ENCODE measurements at places on chromosomes 11 and 22. TPM values are rescaled to one million over a fixed set of nuclear protein-coding genes. Genes with fewer than 3 reads are reported as not detected.

Gene OR8G5
- total RNA-seq, result not detected

Gene HBB
- total RNA-seq, result 77.3 TPM

DNA sequence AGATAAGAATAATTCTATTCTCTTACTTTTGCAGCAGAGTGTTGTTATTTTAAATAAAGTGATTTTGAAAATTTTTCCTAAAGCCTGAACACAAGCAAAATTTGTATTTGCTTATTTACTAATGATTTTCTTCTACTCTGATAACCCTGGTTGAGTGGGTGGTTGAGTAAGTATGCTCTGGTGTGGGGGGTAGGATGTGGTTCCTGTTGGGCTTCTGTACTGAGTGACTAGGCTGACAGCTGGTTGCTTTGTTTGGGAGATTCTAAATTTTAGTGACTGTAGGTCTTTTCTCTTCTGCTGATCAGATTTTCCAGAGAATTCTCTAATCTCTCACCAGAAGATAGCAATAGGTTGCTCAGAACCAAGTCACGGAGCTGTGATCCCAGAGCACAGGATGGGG is 61.6 kb downstream of the METTL15 start:
- no peak for DNase-seq

GRCh38 chr11:75474878-75475766 is 42.1 kb upstream of the KLHL35 start:
- peak; percentile 71 for DNase-seq

DNA sequence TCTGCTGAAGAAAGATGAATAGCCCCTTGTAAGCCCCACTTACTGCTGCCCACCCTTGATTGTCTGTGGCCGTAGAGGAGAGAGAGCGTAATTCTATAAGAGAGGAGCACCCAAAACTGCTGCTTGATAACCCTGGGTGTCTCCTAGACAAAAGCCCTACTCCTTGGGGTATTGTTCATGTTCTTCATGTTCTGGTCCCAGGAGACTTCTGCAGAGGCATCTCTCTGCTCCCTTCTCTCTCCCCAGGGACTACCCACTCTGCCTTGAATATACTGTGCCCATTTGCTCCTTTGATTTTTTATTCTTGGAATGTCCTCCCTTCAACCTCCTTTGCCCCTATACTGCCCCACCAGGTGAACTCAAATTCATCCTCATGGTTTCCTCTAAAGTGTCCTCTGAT is 417.8 kb upstream of the CADM1 start:
- no peak for DNase-seq

DNA sequence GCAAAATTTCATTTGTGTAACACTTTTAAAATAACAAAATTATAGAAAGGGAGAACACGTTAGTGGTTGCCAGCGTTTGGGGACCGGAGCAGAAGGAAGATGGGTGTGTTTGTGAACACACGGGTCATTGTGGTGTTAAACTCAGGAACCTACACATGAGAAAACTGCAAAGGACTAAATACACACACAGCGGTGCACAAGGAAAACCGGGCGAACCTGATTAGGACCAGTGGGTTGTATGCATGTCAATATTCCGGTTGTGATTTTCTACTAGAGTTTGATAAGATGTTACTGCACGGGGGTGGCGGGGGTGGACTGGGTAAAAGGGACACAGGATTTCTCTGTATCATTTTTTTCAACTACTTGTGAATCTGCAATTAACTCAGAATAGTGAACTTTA is 351.2 kb downstream of the OPCML start:
- DNase-seq, result no peak

GRCh38 chr22:24951942-24952836 is at the start of gene KIAA1671:
KIAA1671 (plus strand) TSS chr22:24952716; CDS start chr22:25028000, 75,284 bp downstream.
- DNase-seq, result peak; percentile 90

- no peak for DNase-seq
Measured at GRCh38 chr22:23613193-23613972, 18.7 kb downstream of the DRICH1 start.

GRCh38 chr11:134425816-134426536 is 13.9 kb upstream of the B3GAT1 start:
- DNase-seq, result no peak

GRCh38 chr22:40367342-40367741 is 3.1 kb upstream of the SGSM3 start:
- no peak for DNase-seq

DNA sequence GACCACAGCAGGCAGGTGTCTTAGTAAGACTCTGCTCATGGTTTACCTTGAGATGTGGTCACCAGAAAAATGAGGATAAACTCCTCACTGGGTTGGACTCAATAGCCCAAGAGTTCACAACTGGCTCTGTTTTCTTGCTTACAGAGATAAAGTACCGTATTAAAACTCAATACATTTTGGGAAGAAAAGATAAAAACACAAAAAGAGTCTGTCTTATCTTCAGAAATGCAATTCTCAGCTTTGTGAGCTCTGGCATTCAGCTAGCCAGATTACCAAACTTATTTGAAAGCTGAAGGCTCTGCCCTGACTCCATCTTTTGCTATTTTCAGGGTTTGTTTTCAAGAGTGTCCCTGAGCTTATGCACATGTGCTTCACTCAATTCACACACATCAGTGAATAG is 75.4 kb downstream of the PHF21A start:
- DNase-seq, result no peak

GRCh38 chr11:30342736-30343166 is 19.8 kb downstream of the ARL14EP start:
- DNase-seq, result no peak

GRCh38 chr22:50301581-50301991 is 5.9 kb downstream of the PLXNB2 start:
- no peak for DNase-seq

Gene TRIM49
- total RNA-seq, result not detected

Gene CARNS1
- total RNA-seq, result 6.6 TPM

GRCh38 chr11:77065878-77066228 is 918 bp upstream of the CAPN5 start:
- DNase-seq, result peak; percentile 74

Gene FOLR1
- total RNA-seq, result not detected

Gene WNT11
- total RNA-seq, result 3.4 TPM

DNA sequence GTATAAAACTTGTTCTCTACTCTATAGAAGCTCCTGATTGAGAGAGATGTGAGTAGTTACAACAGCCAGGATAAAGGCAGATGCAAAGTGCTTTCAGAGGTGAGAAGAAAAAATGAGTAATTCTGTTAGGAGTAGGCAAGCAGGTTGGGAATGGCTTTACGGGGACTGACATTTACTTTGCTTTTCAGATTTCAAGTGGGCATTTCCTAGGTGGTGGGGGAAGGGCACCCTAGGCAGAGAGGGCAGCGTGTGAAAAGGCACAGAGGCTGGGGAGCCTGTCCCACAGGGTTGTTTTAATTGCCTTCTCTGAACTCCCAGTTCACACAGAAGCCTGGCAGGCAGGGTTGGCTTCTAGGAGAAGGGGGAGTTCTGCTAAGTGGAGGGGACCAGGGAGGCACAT is 106.5 kb downstream of the NAV2 start:
- no peak for DNase-seq

GRCh38 chr11:69180226-69180625 is 24.5 kb downstream of the SMIM38 start:
- DNase-seq, result no peak

Gene PRAME
- not detected for total RNA-seq

- DNase-seq, result peak; percentile 29
Measured at GRCh38 chr11:1875093-1875850, 16.4 kb downstream of the PRR33 start.

DNA sequence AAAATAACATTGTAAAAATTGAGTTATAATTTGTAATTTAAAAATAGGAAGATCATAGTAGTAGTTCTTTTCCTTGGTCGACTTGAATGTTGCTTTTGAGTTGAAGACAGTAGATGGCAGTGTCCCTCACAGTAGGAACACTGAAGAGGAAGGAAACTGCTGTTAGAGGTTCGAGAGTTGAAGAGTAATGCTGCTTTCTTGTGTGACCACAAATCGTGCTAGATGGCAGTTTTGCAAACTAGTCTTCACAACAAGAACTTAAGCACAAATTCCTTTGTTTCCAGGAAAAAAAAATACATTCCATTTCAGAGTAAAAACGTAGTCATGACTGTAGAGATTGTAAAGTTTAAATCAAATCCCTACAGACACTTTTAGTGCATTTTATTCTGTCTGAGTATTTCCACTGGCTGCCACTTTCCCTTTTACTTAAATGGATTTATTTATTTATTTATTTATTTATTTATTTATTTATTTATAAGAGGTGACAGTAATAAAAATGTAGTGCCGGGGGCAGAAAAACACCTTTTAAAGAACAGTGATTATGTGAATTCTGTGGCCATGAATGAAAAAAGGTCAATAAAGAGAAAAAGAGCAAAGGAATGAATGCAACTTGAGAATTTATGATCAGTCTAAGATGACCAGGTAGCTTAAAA is 54.6 kb downstream of the SPECC1L start:
- DNase-seq, result no peak

DNA sequence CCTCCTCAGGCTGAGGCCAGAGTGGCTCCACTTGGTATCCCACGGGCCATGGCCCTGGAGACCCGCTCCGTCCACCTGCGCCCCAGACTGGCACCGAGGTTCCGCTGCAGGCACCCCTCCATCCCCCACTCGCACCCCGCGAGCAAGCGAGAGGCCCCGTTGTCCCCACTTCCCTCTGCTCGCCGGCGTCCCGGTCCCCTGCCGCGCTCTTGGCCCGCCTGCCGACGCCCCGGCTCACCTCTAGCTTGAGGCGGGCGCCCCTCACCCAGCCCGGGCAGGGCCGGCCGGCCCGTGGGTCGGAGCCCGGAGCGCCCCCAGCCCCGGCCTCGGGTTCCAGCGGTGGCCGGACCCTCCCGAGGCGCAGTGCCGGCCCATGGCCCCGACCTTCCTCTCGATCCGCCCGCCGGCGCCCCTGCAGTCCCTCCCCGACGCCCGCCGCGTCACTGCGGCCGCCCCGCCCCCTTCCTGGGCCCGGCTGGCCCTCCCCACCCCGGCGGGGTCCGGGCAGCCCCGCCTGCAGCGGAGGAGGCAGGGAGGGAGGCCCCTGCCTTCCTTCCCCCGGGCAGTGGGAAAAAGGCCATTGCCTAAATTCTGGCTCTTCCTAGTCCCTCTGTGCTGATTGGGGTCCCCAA is at the start of gene PITPNM1:
Gene PITPNM1 (minus strand): TSS at position 414 of the 632 bp plus-strand sequence. CDS start 1,183 bp downstream, outside the sequence.
- peak; percentile 78 for DNase-seq

Gene TENM4
- total RNA-seq, result 2.5 TPM

Gene HIRA
- 15.3 TPM for total RNA-seq

Gene MUC2
- not detected for total RNA-seq

GRCh38 chr11:133153031-133153430 is 379.3 kb downstream of the OPCML start:
- DNase-seq, result no peak

Gene METTL15
- 9.3 TPM for total RNA-seq

GRCh38 chr11:120201653-120202052 is 9.2 kb upstream of the OAF start:
- DNase-seq, result no peak

- no peak for DNase-seq
Measured at GRCh38 chr11:60927600-60927999, 3.3 kb downstream of the TMEM132A start.

Gene IGSF22
- 2.4 TPM for total RNA-seq

GRCh38 chr11:118171269-118172062 is 5.0 kb downstream of the SCN2B start:
- peak; percentile 78 for DNase-seq

- no peak for DNase-seq
Measured at GRCh38 chr22:22881116-22882000, 6.3 kb upstream of the IGLL5 start.

Gene TYR
- not detected for total RNA-seq

DNA sequence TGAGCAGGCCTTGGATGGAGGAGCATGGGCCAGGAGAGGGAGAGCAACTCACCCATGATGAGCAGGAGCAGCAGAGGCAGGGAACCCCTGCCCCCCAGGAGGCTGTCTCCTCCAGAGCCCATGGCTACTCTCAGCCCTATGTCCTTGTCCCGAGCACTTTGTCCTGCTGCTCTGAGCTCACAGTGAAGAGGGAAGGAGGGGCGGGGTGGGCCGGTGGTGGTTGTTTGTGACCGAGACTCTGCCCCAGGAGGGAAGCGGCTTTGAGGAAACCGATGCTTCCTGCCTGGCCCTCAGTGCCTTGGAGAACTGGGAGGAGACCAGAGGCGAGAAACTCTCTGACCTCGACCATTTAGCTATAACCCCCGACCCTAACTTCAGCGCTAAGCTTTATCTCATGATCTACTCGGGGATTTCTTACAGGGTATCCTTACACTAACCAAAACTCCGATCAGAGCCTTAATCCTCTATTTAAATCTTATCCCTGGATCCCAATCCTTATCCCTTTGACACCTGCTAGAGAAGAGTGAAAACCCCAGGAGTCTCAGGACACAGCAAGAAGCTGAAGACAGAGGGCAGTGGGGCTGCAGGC is at the start of gene ROBO4:
Gene ROBO4 (minus strand): TSS at position 192 of the 589 bp plus-strand sequence. CDS start 70 bp downstream, at position 122.
- DNase-seq, result peak; percentile 76

Gene CHRM1
- not detected for total RNA-seq

DNA sequence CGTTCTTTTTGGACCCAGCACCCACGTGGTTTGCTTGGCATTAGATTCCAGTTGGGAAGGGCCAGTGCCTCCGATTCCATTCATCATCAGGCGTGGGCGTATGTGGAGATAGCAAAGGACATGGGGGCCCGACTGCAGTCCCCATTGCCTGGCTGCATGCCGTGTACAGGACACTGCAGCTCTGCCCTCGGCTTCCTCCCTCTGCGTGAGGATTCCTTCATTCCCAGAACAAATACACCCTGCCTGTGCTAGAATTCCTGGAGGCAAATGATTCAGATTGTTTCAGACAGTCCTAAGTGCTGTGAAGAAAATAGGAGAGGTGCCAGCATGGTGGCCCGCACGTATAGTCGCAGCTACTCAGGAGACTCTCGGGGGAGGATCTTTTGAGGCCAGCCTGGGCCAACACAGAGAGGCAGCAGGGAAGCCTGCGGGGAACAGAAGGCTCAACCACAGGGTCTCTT is 15.4 kb downstream of the DERL3 start:
- DNase-seq, result peak; percentile 62

- DNase-seq, result no peak
Measured at GRCh38 chr22:17269607-17270261, 50.5 kb upstream of the ADA2 start.

- DNase-seq, result peak; percentile 50
Measured at GRCh38 chr11:876545-876944, 33.9 kb downstream of the TSPAN4 start.

- no peak for DNase-seq
Measured at GRCh38 chr22:46844606-46845210, 82.3 kb downstream of the TBC1D22A start.

GRCh38 chr11:14218728-14219127 is 140.3 kb downstream of the RRAS2 start:
- DNase-seq, result no peak

DNA sequence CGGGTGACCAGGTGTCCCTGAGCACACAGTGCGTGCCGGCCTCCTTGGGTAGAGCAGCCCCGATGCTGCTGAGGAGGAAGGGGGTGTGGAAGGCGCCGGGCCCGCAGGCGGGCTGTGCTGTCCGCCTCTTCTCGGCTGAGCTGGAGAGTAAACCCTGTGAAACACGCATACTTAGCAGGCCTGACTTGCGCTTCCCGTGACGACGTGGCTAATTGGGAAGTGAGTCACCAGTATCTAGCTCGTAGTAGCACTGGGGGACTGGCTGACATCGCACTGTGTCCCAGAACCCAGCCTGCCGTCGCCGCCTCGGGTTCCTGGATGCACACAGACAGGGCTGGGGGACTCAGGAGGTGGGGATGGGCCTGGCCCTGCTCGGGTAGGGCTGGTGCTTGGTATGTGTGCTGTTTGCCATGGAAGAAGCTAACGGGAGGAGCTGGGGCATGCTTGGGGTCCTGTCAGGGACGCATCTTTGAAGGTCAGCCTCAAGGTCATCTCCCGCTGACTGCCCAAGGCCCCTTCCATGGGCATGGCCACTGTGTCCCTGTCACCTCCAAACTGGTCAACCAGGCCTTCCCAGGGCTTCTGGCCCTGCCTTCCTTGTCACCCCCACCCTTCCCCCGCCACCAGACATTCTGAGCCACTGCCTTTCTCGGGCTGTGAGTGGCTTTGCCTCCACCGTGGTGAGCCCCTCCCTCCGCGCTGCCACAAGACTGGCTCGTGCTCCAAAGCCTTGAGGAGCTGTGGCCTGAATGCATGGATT is 1327.0 kb downstream of the BRD1 start:
- no peak for DNase-seq

Data from left cardiac atrium (tissue), 4 donors.